ENCODE measurements at places on chromosomes 13 and 19.

GRCh38 chr13:25890671-25891212, 161.1 kb downstream of the SHISA2 start:
- no peak for DNase-seq

GRCh38 chr19:49878744-49879070, 1.2 kb downstream of the TBC1D17 start:
- no peak for DNase-seq

DNA sequence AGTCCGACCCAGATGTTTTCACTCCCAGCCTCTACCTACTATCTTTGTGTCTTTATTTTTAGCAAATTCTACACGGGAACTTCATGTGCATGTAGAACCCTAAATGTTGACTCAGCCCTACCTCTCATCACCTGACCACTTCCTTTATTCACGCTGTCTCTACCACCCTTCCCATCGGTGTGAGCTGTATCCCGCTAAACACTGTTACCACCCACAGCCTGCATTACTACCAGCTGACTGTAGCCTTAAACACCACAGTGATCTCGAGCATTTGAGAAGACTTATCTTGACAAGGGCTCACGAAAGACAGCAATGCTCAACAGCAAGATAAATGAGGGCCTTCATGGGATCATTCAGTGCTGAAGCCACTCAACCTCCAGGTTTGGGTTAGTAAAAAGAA, 15.1 kb downstream of the NCR1 start:
- DNase-seq: no peak

DNA sequence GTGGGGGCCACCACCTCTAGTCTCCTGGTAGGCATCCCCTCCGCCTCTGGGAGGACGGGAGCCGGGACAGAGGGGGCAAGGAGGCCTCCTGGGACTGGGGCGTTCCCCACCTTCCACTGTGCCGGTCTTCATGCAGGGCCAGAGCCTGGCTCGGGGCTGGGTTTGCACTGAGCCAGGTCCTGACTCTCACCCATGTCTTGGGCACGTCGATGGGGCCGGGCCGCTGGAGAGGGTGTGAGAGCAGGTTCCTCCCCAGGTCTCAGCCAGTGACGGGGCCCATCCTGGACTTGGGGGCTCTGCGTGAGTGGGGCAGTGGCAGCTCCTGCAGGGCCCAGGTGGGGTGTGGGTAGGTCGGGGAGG, 26.6 kb downstream of the ATP11A start:
- DNase-seq: no peak

DNA sequence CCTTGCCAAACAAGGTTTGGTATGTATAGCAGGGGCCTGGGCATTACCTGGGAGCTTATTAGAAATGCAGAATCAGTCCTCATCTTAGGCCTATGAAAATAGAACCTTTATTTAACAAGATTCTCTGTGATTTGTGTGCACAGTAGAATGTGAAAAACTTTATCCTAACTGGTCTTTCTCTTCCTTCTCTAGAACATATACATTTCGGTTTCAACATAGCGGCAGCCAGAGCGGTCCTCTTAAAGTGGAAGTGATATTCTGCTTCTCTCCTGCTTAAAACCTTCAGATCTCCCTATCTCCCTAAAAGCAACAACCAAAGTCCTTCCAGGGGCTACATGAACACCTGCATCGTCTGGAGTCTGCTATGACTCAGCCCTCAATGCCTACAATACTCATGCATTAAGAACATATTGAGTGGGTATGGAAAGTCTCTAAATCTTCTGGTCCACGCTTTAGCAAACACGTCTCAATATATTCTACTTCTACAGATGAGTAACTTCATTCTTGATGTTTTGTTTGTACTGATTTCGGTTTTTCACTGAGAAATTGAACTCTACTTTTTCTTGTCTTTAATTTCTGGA, 84.5 kb downstream of the SPRY2 start:
- no peak for DNase-seq

- DNase-seq: no peak
These were observed 117.7 kb upstream of the KLF12 start for GRCh38 chr13:74251778-74252519.

DNA sequence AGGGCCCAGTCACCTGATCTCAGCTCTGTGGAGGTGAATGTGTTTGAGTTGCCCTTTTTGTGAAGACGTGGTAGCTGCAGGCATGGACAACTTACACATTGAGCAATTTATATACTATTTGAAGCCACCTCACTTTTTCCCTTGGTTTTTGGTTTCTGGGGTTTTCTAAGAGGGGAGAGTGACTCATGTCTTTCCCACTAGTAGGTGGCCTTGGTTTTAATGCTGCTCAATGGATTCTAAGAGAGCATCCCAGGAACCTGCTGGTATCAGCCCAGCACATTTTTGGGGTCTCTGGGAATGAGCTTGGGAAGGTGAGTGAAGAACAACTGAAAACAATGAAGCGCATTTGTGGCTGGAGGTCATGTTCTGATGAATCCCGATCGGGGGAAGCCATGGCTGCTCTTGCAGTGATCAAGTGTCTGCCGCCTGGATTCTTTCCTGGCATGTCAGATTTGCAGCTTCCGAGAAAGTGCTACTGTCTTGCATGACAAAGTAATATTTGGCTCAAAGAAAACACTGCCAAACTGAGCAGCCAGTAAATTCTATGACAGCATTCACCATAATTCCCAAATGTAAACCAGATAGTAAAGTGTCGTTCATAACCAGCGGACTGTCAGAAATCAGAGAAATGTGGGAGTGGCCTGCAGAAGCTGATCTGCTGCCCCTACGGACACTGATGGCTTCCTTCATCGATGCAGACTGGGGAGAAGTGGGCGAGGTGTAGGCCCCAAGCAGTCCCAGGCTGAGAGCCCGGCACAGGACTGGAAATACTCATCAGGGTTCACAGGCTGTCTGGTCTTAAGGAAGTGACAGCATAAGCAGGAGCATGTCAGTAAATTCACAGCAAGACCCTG, 98.7 kb downstream of the COL4A2 start:
- DNase-seq: no peak

Data from CD4-positive, alpha-beta T cell treated with Interferon gamma for 1 hour (primary cell).